Stimulated activated CD4-positive, alpha-beta T cell treated with anti-CD3 and anti-CD28 coated beads, Interleukin-12 subunit alpha, Interleukin-12 subunit beta, amount 100 ng/mL, for 4 hours (primary cell): ENCODE measurements at places on chromosomes 4 and X.

- DNase-seq: no peak
Observed at GRCh38 chr4:155543126-155543765, 123.4 kb upstream of the GUCY1A1 start.

DNA sequence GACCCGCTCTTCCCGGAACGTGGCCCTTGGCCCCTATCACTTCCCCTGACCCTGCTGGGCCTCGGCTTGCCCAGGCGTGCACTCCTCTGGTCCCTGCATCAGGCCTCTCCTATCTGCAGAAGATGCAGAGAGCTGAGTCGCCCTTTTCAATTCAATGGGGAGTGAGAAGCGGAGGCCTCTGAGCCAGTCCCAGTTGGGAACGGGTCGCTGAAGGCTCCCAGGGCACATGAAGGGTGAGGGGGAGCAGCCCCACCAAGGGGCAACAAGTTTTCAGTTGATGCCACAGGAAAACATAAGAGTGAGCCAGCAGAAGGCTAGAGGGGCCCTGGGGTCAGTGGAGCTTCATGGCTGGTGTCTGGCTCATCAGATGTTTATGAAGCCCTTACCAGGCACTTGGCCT lies 17.1 kb downstream of the PSAPL1 start:
- DNase-seq: no peak

DNA sequence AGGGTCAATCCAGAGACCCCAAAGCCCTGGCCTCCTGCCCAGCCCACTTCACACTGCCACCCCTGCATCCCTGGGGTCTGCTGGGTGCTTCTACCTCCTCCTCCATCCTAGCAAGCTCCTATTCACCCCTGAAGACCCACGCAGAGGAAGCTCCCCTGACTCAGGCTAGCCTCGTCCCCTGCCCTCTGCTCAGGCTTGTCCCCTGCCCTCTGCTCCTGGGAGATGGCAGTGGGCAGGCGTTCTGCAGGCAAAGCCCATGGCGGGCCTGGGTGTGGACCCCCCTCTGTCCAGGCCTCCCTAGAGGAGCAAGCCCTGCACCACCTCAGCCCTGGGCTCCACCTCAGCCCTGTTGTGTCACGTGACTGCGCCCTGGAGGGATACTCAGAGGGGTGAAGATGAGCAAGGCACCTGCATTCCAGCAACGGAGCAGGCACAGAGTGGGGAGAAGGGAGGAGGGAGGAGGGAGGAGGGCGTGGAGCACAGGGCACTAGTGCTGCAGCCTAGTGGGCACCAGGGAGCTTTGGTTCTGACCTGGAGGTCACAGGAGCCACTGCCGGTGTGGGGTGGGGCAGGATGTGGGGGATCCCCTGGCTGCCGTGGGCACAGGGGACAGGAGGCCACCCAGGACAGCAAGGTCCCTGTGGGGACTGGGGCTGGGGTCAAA lies 27.6 kb upstream of the FGFR3 start:
- DNase-seq: no peak

GRCh38 chr4:121829511-121829910 lies 5.8 kb upstream of the CCNA2 start:
- DNase-seq: no peak

GRCh38 chr4:184283659-184284335 lies 66.1 kb upstream of the ENPP6 start:
- DNase-seq: no peak

GRCh38 chr4:183106839-183107238 lies 7.8 kb downstream of the WWC2 start:
- DNase-seq: no peak

DNA sequence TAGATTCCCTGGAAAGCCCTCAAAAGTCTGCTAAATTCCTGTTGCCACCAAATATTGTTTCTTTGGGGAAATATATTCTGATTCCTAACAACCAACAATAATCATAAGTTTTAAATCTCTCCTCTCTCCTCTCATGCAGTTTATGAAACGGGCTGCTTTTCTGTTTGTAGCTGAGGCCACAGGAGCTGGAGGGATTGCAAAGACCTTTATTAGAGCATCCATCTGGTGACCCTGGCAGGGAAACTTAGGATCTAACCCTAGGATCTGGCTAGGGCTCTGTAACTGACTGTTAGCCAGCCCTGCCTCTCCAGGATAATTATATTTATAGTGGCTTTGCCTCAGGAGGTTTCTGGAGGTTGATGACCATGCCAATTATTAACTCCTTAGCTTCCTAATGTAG lies 56.9 kb downstream of the SMAD1 start:
- no peak for DNase-seq

- no peak for DNase-seq
Observed at GRCh38 chr4:59834943-59835342, 1365.2 kb upstream of the ADGRL3 start.

GRCh38 chr4:123342498-123342897 lies 54.1 kb upstream of the SPRY1 start:
- no peak for DNase-seq

GRCh38 chrX:53265771-53266574 lies 15.4 kb downstream of the IQSEC2 start:
- no peak for DNase-seq

GRCh38 chr4:65789805-65790204 lies 119.5 kb upstream of the EPHA5 start:
- DNase-seq: no peak

DNA sequence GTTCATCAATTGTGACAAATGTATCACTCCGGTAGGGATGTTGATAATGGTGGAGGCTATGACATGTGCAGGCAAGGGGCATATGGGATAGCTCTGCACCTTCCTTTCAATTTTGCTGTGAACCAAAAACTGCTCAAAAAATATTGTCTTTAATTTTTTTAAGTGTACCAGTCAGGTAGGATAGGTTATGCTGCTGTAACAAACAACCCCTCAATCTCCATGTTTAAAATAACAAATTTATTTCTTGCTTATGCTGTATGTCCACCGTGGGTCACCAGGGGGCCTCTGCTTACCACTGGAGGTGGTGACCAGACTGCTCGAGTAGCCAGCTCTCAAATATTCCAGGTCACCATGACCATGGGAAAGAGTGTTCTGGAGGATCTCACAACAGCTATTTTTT lies 23.4 kb upstream of the MSX1 start:
- DNase-seq: no peak

- DNase-seq: no peak
Observed at GRCh38 chrX:42992199-42992943, 214.4 kb upstream of the PPP1R2C start.

- no peak for DNase-seq
Observed at GRCh38 chrX:152638443-152638904, 779 bp downstream of the GABRQ start.

GRCh38 chr4:142815834-142816233 lies 30.3 kb downstream of the INPP4B start:
- no peak for DNase-seq
